ENCODE measurements at places on chromosomes 4 and X. TPM values are rescaled to one million over a fixed set of nuclear protein-coding genes. Genes with fewer than 3 reads are reported as not detected.

The SHROOM4 gene
- 0.62 TPM for total RNA-seq

The RBM46 gene
- not detected for total RNA-seq

The TRAM1L1 gene
- total RNA-seq = 4.6 TPM

The GSTCD gene
- 31.0 TPM for total RNA-seq

The CDS1 gene
- 0.37 TPM for total RNA-seq

The IL13RA2 gene
- 100 TPM for total RNA-seq

The ARMCX4 gene
- 9.5 TPM for total RNA-seq

The HMGN5 gene
- 1.7 TPM for total RNA-seq

The AREG gene
- total RNA-seq = 0.11 TPM

The ADAD1 gene
- total RNA-seq = not detected

The RGN gene
- 2.9 TPM for total RNA-seq

The DUSP21 gene
- total RNA-seq = not detected

The MAML3 gene
- total RNA-seq = 2.1 TPM

The STPG2 gene
- not detected for total RNA-seq

The DCK gene
- total RNA-seq = 17.9 TPM

The SYN1 gene
- total RNA-seq = 0.25 TPM

The NEIL3 gene
- 14.6 TPM for total RNA-seq

The PDE6B gene
- 0.22 TPM for total RNA-seq

The SOD3 gene
- 5.2 TPM for total RNA-seq

The CDKL5 gene
- 5.5 TPM for total RNA-seq

All from uterine smooth muscle cell (primary cell).